Activated CD8-positive, alpha-beta T cell treated with anti-CD3 and anti-CD28 coated beads for 36 hours (primary cell): ENCODE measurements at places on chromosomes 5 and 9. TPM values are rescaled to one million over a fixed set of nuclear protein-coding genes. Genes with fewer than 3 reads are reported as not detected.
A peak's percentile ranks its signal among the peaks of the same experiment; 100 is the strongest.

- DNase-seq, result no peak
Observed at GRCh38 chr9:71179183-71179582, 57.8 kb upstream of the TRPM3 start.

GRCh38 chr5:3307982-3308621, 287.5 kb upstream of the IRX1 start:
- DNase-seq, result no peak

DNA sequence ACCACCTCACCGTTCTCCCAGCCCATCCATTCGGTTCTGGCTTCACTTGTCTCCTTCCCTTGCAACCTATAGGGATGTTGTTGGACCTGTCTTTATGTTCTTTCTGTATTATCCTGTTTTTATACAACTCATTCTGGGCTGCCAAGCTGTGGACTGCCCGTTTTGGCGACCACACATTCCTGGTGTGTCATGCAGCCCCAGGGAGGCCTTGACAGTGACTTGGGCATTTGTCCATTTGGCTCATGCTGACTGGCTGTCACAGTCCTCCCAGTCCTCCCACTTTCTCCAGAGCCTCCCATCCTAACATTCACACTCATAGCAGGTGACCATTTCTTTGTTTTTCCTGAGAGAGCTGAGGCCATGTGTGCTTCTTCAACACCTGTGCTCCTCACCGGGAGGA, 136.4 kb downstream of the SLF1 start:
- no peak for DNase-seq

DNA sequence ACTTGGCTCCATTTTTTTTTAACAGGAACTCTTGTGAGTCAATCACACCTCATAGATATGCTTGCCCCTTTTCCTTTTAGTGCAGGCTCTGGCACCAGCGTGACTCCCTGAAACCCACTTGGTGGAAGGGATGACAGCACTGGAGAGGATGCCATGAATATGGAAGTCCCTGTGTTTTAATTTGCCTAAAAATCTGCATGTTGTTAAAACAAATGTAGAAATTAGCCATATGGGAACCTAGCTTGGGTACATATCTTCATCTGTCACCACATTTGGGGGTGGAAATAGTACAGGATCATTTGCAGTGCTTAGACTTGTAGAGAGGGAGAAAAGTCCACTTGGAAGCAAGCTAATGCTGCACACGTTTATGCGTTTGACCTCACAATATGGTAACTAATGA, 179.0 kb downstream of the EBF1 start:
- DNase-seq, result no peak

- DNase-seq, result peak; percentile 31
Observed at GRCh38 chr5:173592050-173592669, 24.3 kb downstream of the BOD1 start.

GRCh38 chr9:136308702-136309053, 4.8 kb upstream of the CCDC187 start:
- DNase-seq, result no peak

DNA sequence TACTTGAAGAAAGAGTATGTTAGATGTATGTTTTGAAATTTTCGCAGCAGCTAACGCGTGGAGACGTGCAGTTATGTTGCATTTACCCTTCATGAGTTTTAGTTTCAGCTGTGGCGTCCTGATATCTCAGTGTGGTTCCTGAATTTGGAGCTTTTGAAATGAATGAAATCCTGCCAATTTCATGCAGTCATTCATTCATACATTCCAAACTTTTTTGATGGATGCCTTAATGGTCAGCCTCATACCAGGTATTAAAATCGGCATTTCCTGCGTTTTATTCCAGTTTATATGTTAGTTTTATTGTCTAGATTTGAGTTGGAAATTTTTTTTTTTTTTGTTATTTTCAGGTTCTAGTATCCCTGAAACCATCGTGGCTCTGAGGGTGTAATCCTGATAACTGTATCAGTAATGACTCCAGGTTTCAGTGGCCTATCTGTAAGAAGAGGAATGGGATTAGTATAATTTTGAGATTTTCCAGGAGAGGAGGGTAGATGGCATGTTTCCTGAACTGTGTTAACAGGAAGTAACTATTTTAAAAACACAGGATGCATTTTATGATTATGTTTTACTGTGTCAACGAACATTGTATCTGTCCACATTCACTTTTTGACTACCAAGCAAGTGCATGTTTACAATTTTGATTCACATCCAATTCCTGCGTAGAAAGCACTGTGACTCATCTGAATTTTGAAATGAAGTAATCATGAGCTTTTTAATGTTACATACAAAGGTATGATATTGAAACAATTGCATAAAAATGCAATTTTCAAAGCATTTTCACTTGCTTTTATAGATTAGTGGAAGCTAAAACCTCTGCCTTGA, 1.0 kb downstream of the FOCAD start:
- DNase-seq, result no peak

GRCh38 chr5:177994561-177995190, 1.4 kb downstream of the PROP1 start:
- no peak for DNase-seq

DNA sequence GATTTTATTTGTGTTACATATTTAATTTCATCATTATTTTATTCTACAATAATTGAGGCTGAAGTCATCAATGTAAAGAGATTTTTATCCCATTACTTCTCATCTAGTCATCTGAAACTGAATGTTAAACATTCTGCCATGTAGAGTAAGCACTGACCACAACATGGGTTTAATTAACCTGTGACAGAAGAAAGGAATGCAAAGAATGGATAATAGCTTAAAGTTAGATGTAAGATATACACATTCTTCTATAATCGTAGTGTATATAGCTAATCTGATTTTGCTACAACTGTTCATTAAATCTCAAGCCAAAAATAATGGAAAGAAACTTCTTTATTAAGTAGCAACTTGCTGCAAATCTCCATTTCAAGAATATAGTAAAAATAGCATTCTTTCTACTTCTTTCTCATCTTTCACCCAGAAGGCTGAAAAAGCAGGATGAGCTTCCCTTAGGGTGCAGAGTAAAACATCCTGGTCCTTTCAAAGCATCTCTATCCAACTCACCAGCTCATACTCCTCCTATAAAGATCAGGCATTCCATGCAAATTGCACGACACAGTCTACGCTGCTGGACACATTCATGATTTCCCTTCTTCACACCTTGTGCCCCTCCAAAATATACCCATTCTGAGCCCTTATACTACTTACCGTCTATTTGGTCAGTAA, 115.2 kb downstream of the EFNA5 start:
- no peak for DNase-seq

GRCh38 chr5:6900247-6901227, 187.3 kb downstream of the TENT4A start:
- no peak for DNase-seq

GRCh38 chr5:79547429-79547822, 33.5 kb upstream of the HOMER1 start:
- DNase-seq, result no peak

GRCh38 chr5:94288937-94289336, 329.5 kb downstream of the KIAA0825 start:
- DNase-seq, result no peak

DNA sequence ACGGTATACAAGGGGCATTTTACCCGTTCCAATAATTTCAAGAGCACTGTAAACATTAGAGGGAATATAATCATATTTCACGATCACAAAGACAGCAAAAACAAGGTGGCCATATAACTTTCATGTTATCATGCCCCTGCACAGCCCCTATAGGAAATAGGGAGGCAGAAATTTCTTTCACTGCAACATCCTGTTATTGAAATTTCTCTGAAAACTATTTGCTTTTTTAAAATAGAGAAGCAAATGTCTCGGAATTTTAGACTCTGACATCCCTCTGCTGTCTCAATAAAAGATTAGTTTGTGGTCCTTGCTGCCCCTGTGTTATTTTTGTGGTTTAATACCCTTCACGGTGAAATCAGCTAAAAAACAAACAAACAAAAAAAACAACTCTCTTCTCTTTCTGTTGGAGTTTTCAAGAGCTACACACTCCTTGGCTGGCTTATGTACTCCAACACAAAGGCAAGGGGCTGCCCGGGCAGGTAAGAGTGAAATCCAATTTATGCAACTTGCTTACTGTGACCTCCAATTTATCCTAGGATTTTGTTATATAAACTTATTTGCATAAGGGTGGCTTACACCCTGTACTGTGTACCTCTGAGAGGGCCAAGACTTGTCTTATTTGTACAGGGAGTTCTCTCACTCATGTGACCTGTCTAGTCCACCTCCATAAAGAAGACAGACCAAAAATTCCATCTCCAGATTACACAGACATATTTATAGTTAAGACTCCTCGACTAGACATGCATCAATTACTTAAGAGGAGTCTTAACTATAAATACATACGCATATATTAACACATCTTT, 223.6 kb downstream of the MLLT3 start:
- no peak for DNase-seq

DNA sequence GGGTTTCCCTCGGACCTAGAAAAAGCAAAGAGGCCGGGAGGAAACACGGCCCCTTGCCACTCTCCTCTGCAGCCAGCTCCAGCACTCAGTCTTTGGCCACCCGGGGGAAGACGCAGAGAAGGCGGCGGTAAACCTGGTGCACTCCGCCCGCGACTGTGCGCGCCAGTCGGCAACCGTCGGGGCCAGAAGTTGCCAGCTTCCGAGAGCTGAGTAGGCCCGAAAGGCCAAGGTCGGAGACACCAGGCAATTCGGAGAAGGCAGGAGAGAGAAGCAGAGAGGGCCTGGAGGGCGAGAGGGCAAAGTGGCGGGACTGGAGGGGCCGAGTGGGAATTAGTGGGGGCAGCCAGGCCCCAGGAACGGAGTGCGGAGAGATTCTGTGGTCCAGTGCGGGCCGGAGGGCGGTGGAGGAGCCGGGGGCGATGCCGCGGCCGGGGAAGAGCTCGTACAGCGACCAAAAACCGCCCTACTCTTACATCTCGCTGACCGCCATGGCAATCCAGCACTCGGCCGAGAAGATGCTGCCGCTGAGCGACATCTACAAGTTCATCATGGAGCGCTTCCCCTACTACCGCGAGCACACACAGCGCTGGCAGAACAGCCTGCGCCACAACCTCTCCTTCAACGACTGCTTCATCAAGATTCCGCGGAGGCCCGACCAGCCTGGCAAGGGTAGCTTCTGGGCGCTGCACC, at the start of gene FOXB2:
Gene FOXB2, plus strand, starts transcription at position 420 of the 690 bp plus-strand sequence. Its CDS starts 0 bp downstream, at position 420.
- peak; percentile 21 for DNase-seq

GRCh38 chr9:120878188-120879130, 1.5 kb upstream of the PHF19 start:
- peak; percentile 72 for DNase-seq

- DNase-seq, result no peak
Observed at GRCh38 chr5:125348936-125349831, 602.7 kb upstream of the ZNF608 start.

- DNase-seq, result no peak
Observed at GRCh38 chr9:73026375-73026774, 73.5 kb upstream of the ALDH1A1 start.

- DNase-seq, result no peak
Observed at GRCh38 chr9:137269231-137269772, 8.2 kb upstream of the TOR4A start.

DNA sequence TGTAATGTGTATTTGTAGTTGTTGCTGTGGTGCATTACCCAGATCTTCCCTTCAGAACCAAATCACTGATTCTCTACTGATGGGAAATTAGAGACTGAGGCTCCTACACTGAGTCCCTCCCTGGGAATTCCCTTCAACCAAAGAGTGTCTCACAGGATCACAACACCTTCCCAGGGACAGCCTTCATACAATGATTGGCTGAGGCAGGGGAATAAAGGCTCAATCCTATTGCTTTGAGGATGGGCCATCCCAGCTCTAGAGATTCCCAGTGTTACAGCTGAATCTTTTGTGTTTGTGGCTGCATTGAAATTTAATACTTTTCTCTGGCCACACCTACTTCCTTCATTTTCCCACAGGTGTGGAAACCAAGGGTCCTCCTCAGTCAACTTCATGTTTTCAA, 96.4 kb upstream of the ELL2 start:
- no peak for DNase-seq

- DNase-seq, result no peak
Observed at GRCh38 chr5:62465985-62466925, 53.7 kb downstream of the IPO11 start.

DNA sequence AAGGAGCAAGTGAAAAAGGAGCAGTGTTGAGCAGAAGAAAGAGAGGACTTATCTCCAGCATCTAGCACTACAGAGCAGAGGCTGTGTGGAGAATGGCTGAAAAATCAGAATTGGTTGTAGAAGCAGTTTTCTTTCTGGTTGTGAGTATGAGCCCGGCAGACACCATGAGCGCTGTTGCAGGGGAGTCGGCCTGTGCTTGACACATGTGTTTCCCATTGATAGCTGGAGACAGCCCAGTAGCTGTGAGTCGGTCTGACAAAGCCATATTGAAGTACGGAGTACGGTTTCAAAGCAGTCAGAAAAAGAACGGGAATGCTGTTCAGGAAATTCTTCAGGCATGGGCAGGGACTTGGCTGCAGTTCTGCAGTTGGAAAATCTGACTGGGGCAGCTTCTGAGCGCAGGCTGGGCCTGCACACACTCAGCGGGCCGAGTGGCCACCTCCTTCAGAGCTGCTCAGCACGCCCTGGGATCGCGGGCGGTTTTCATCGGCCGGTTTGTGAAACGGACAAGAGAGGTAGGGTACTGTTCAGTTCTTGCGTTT, at the start of gene SGCD:
Gene SGCD, plus strand, starts transcription at position 447 of the 542 bp plus-strand sequence.
- no peak for DNase-seq

GRCh38 chr5:33299621-33300208, 141.1 kb upstream of the TARS1 start:
- DNase-seq, result no peak

GRCh38 chr5:176948458-176948857, 49.3 kb upstream of the HK3 start:
- no peak for DNase-seq

DNA sequence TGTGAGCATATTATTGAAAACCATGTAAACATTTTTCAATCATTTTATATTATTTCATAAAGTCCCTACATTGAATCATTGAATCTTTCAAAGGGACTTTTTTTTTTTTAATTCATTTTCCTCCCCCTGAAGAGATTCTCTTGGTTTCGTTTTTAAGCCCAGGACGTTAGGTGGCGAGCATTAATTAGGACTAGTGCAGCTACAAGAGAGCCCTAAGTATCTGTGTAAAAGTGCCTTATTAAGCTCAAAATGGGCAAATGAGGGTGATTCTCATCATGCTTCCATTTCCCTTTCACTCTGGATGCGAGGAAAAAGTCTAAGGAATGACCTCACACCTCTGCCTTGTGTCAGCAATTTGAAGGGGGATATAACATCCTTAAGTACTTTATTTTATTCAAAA, 517.9 kb upstream of the ITGA1 start:
- no peak for DNase-seq

- no peak for DNase-seq
Observed at GRCh38 chr5:125890511-125890931, 532.7 kb upstream of the GRAMD2B start.

- DNase-seq, result no peak
Observed at GRCh38 chr9:113360242-113360842, 11.0 kb downstream of the BSPRY start.

The CD180 gene
- total RNA-seq, result not detected

The CTSV gene
- total RNA-seq, result 0.34 TPM

The IFNA2 gene
- not detected for total RNA-seq

The MRPL41 gene
- total RNA-seq, result 42.8 TPM

The KDM3B gene
- 41.9 TPM for total RNA-seq

The RNF183 gene
- total RNA-seq, result 0.27 TPM

The ADRA1B gene
- not detected for total RNA-seq

The CDX1 gene
- not detected for total RNA-seq

The SH3TC2 gene
- not detected for total RNA-seq

The SLC23A1 gene
- total RNA-seq, result 0.89 TPM

The NIPSNAP3A gene
- total RNA-seq, result 12.2 TPM

The FOXD4L6 gene
- total RNA-seq, result 0.16 TPM

The PSMD5 gene
- 52.3 TPM for total RNA-seq

The RMND5B gene
- total RNA-seq, result 32.9 TPM
